T follicular helper cell (primary cell): ENCODE measurements at places on chromosomes 12 and 14.

DNA sequence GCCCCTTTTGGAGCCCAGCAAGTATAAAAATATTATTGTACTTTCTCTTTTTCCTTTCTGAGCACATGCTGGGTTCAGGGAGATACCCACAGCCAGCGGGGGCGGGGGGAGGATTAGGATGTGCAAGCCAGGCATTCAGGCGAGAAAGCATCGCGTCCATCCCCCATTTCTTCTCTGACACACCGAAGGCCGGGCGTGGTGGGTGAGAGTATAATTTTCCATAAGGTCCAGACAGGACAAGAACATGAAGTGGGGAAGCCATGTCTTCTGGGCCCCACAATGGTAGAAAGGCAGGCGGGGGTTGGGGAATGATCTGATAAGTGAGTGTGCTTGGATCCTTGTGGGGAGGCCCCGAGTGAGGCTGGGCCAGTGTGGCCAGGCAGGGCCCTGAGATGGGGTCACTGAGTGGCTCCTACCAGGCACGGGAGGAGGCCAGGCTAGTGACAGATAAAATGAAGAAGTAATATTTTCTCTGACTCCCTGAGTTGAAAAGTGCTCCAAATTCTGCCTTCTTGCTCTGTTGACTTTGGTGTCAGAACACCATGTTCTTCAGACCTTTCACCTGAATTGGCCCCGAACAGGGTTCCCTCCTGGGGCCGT, 10.7 kb upstream of the LRTM2 start:
- no peak for DNase-seq

DNA sequence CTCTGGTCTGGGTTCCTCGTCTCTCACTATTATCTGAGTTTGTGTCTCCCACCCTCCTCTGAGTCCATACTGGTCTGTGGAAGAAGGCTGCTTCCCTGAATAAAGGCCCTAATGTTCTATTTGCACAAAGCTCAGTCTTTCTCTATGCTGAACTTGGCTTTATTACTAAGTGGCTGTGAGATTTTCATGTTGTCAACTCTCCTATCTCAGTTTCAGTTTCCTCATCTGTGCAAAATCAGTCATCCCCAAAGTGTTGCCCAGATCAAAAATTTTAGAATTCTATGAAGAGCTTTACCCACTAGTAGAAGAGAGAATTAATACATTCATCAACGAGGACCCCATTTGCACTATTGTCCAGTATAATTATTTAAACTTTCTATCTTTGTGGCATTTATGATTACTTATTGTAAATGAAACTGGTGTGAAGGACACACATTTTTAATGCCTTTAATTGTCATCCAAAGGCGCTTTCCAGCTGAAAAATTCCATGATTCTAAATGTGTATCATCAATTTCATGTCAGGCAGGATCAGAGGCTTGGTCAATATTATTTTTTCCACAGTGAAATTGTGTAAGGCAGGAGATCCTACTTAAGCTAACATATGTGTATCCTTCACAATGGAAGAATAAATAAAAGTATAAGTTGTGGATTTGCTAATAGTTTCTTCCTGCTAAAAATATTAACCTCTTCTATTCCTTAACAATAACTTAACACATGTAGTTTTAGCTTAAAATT, 79.1 kb upstream of the EEA1 start:
- no peak for DNase-seq

DNA sequence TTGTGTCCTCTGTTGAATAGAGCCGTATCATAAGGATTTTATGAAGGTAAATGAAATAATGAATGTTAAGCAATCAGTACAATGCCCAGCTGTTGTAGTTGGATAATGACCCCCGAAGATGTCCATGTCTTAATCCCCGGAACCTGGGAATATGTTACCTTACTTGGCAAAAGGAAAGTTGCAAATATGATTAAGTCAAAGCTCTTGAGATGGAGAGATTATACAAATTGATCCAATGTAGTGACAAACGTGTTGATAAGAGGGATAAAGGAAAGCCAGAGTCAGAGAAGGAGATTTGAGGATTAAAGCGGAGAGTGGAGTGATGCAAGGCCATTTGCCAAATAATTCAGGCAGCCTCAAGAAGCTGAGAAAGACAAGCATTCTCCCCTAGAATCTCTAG, 19.2 kb upstream of the MGAT4C start:
- no peak for DNase-seq

DNA sequence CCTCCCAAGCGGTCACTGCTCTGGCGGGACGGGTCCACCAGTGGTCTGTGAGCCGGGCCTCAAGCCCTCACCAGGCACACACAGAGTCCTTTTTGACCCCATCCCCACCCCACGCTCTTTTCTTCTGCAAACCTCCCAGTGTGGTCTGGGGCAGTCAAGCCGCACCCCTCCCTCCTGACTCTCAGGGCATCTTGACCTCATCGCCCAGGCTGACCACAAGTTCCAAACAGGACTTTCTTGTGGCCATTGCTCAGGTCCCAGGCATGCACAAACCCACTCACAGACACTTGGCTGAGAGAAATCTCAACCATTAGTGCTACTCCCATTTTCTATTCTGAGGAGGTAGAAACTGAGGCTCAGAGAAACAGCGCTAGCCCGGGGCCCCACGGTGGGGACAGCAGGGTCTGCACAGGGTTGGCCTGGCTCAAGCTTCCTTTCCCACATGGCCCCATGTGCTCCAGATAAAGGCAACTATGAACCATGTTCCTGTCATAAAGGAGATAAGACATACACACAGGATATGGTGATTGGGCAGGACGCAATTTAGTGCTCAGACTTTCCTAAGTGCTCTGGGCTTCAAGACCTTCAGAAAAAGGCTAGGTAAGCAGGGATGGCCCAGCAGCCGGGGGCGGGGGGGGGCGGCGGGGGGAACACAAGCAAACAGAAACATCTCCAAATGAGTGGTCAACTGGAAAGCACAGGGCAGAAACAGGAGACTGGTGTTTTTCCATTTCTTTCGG, 69.6 kb downstream of the ITPK1 start:
- DNase-seq: no peak

DNA sequence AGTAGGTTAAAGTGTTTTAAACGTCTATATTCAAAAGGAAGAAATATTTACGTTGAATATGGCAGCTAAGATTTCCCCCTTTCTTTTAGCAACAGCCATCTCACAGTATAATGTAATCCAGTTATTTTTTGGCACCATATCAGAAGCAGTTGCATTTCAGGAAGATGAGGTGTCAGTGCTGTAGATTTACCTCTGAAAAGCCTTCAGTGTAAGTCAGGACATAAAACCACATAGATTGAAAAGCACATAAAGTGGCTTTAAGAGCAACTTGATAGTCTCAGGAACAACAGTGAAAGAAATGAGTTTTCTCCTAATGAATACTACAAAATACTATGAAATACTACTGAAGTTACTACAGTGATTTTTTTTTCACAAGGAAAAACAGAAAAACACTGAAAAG, 6.9 kb downstream of the MLH3 start:
- DNase-seq: no peak
